Stimulated activated CD4-positive, alpha-beta T cell treated with anti-CD3 and anti-CD28 coated beads, Interleukin-2, amount 100 ng/mL, for 48 hours (primary cell): ENCODE measurements at places on chromosomes 1 and 21.

DNA sequence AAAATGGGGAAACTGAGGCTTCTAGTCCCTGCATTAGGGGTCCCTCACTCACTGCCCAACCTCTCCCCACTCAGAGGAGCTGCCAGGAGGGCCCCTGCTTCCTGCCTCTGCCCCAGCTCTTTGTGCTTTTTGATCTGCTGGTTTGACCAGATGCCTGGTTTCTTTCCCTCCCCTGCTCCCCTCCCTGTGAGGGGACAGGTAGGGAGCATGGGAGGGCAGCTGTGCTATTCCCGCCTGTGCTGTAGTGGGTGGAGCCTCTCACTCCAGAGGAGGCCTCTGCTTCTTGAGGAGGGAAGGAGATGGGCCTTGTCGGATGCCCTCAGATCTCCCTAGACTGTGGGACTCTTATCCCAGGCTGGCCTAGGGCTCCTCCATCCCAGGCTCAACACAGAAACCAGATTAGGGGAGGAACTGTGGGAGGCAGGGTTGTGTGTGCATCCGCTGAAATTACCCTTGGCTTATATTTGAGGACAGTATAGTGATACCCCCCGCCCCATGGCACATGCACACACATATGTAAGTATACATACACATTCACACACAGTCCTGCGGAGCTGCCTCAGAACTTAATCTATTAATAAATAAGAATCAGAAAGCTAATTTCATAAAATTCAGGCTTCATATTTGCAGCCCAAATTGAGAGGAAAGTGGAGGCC is 4.6 kb downstream of the BOLA1 start:
- no peak for DNase-seq

DNA sequence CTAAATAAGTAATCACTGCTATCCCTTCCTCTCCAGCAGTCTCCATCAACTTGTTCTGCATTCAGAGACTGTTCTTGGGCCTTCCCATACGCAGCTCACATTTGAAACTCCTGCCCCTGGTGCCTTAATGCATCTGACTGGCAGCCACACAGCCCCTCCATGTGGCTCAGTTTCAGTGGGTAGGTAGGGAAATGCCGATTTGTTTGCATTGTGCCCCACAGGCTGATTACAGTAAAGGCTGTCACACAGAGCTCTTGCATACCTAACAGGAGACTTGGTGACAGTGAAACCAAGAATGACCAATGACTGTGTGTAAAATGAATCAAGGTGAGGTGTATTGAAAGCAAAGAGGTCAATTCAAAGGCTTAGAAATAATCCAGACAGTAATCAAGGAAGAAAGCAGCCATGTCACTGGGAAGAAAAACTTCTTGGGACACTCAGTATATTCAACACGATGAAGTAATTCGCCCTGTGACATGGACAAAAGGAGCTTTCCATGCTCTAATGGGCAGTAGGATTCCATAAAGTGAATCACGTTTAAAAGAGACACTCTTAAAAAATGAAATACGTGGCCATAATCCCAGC is 12.7 kb upstream of the B3GALNT2 start:
- no peak for DNase-seq

DNA sequence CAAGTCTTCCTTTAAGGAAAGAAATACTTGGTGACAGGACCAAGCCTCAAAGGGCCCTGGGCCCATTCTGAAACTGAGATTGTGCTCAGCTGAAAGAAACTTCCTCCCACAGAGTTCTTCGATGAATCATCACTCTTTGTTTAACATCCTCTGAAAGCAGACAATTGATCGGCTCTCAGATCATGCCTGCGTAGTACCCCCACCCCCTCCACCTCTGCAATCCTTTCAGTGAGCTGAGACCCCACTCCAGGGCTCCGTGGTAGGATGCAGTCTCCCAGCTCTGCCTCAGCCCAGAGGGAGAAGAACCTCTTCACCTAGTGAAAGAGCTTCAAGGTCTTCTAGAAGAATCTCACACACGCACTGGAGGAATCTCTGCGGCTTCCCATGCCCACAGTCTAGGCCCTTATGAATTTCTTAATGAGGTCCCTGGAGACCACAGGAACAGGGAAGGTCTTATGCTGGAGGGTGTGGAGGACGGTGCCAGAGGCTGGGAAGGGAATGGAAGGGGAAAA is 104.9 kb upstream of the SOD1 start:
- peak; percentile 24 for DNase-seq

- DNase-seq: no peak
These were observed 10.3 kb upstream of the PROX1 start for GRCh38 chr1:213977486-213977842.

GRCh38 chr1:2641381-2642130 is 8.7 kb upstream of the MMEL1 start:
- no peak for DNase-seq

DNA sequence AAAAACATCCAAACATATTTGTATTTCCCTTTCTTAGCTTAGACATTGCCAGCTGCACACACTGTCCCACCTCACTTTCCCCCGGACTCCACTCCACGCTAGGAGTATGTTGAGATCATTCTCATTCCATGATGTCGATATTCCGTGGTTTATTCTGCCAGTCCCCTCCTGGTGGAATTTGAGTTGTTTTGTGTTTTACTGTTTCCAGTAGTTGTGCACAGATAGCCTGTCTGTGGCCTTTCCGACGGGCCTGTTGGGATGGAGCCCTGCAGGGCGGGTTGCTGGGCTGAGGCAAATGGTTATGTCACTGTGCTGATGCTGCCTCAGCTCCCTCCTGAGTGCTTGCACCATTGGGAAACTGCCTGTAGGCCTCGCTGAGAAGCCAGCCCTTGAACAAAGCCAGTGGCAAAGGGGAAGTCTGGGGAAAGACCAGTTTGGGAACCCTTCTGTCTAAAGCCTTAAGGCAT is 12.8 kb downstream of the TRAPPC10 start:
- no peak for DNase-seq

- DNase-seq: no peak
These were observed 581.8 kb downstream of the PLPP3 start for GRCh38 chr1:55997536-55997935.

- no peak for DNase-seq
These were observed 62.1 kb downstream of the PLPPR4 start for GRCh38 chr1:99326215-99326949.

- DNase-seq: no peak
These were observed 1.1 kb upstream of the PRRX1 start for GRCh38 chr1:170662561-170663403.

DNA sequence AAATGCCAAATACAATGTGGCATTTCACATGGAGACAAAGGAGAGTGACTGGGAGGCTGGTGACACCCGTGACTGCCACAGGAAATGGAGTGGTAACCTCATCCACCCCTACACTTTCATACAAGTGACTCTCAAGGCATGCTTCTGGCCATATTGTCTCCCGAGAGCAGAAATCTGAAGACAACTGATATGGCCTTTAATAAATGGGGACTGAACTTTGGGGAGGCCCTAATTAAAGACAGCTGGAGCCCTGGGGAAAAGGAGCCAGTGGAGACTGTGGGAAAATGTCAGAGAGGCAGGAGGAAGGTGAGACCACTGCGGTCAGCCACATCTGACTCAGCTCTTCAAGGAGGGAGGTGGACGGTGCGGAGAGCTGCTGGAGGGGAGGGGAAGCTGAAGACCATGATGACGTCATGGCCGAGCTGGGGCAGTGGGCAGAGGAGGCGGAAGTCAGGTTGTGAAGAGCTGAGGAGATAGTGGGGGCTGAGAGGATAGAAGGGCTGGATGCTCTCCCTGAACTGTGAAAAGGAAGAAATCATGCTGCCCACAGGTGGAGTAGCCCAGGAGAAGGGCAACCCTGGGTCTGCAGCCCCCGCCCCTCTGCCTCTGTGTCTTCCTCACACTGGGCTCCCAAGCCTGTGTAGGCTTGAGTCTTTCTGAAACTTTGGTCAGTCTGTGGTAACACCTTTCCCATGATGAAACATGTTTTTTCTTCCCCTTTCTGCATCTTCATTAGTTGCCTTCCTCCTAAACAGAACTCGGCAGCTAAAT is 14.0 kb upstream of the NCF2 start:
- no peak for DNase-seq

GRCh38 chr1:232037774-232038388 is 411.3 kb downstream of the DISC1 start:
- DNase-seq: no peak

DNA sequence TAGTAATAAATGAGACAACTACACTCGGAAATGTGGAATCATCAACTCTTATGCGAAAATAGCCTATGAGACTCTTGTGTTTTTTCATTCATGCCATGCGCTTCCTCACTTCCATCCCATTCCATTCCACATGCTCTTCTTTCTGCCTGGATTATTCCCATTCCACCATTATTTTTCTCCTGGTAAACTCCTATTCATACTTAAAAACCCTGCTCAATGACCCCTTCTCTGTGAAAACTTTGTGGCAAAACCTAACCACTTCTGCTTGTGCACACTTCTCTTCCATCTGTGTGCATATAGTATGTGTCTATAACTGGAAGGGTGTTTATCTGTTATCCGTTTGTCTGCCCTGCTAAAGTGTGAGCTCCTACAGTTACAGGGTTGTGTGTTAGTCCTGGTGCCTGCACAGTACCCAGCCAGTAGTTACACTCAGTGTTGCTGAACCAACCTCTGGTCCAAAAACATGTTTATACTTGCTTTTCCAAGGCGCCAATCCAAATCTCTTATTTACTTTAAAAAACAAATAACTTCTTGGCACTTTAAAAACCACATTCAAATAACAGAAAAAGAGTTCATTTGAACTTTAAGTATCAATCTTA is 10.7 kb downstream of the EPHX1 start:
- no peak for DNase-seq

- no peak for DNase-seq
These were observed 2.2 kb downstream of the CZIB start for GRCh38 chr1:53218201-53218600.

DNA sequence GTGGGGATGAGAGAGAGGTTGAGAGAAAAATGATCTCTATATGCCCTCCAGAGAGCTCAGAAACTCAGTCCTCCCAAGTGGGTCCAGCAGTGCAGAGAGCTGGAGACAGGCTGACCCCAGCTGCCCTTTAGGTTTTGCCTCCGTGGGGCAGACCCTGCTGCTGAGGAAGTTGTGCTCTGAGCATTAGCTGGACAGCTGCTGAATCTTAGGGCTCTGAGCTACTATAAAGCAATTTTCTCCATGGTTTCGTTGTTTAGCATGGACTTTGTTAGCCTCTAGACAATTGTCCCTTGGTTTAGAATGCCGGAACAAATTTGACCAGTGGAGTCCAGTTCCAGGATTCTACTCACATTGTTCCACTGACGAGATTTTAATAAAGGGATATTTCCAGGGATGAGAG is 22.1 kb downstream of the BATF3 start:
- DNase-seq: no peak

GRCh38 chr1:40096977-40097782 is at the start of gene PPT1:
TSS of gene PPT1 (minus strand) at chr1:40097252. CDS start at chr1:40097238, 14 bp downstream.
- peak; percentile 75 for DNase-seq

- DNase-seq: no peak
These were observed 445.1 kb downstream of the AJAP1 start for GRCh38 chr1:5099558-5099957.

DNA sequence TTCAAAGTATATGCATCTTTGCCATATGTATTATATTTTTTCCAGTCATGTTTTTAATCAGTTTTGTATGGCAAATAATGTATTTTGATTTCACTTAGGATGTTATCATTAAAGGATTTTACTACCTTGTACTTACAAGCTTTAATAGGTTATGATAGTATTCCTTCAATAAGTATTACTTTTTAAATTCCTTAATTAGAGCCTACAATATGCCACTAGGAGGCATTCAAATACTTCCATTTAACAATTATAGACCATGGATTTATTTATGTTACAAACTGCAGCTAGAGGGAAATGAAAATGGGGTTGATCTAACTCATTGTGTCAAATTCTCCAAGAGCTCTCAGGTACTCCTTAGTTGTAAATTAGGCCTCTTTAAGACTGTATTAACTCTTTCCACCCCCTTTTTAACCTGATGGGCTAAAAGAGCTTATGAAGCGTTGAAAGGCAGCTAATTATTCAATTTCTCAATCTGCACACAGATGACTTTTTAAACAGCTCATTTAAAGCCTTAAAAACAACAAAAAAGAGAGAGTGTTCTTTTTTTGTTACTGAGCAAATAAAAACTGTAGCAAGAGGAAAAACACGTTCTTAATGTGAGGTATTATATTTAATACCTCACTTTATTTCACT is 156.2 kb downstream of the DENND1B start:
- no peak for DNase-seq

- DNase-seq: no peak
These were observed 402.7 kb downstream of the LTN1 start for GRCh38 chr21:28590026-28590425.

DNA sequence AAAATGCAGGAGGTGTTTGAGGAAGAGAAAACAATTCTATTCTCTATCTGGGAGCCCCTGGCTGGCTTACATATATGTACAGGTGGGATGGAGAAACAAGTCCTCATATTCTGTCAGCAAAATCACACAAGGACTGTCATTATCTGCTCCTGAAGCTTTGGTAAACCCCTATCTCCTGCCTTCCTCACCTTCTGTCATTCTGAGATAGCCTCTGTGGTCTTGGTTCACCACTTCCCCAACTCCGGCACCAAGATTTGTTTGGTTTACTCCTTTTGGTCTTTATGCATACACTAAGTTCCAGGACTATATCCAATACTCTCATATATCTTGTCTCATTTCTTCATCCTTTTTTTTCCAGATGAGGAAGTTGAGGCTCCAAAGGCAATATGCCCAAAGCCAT is 551.1 kb downstream of the PLPP3 start:
- no peak for DNase-seq
